ENCODE measurements at places on chromosomes 1 and 21. TPM values are rescaled to one million over a fixed set of nuclear protein-coding genes. Genes with fewer than 3 reads are reported as not detected.

GRCh38 chr1:3762873-3763228, 9.7 kb upstream of the SMIM1 start:
- no peak for DNase-seq
- H3K4me1 ChIP-seq = no peaks in the 10 kb centered on the region
- peaks cover 13% of the 10 kb centered on the region for H3K27me3 ChIP-seq

GRCh38 chr1:198906739-198907422, 268.0 kb downstream of the PTPRC start:
- no peak overlapping the region for H3K4me3 ChIP-seq
- no peaks in the 10 kb centered on the region for H3K36me3 ChIP-seq
- no peaks in the 10 kb centered on the region for H3K27me3 ChIP-seq
- no peak for DNase-seq
- no peak overlapping the region for H3K27ac ChIP-seq

DNA sequence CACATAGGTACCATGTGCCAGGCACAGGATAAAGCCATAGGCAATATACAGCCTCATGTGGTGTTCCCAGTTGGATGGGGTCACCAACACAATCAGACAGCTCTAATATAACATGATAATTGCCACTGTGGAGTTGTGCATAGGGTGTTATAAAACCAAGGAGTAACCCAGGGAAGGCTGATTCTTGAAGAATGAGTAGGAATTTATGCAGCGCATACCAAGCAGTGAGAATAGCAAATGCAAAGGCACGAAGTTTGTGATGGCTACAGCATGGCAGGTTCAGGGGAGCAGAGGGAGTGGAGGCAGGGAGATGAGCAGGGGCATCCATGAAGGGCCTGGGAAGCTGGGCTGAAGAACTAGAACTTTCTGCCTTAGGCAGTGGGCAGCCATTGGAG, 20.4 kb upstream of the SLC2A1 start:
- DNase-seq = no peak
- no peaks in the 10 kb centered on the region for H3K27me3 ChIP-seq
- H3K4me1 ChIP-seq = no peaks in the 10 kb centered on the region

The RBM11 gene
- total RNA-seq = 1.6 TPM

- no peak for DNase-seq
- no peaks in the 10 kb centered on the region for H3K4me1 ChIP-seq
- H3K27ac ChIP-seq = no peak overlapping the region
- H3K4me3 ChIP-seq = no peak overlapping the region
Observed at GRCh38 chr1:182679684-182680083, 4.7 kb downstream of the RGS8 start.

The ACKR1 gene
- 3.9 TPM for total RNA-seq

GRCh38 chr1:110951161-110951560, 12.6 kb downstream of the LRIF1 start:
- DNase-seq = no peak
- no peak overlapping the region for H3K27ac ChIP-seq
- H3K36me3 ChIP-seq = no peaks in the 10 kb centered on the region
- H3K27me3 ChIP-seq = no peaks in the 10 kb centered on the region
- no peaks in the 10 kb centered on the region for H3K4me1 ChIP-seq

The LMOD1 gene
- total RNA-seq = 1.3 TPM

DNA sequence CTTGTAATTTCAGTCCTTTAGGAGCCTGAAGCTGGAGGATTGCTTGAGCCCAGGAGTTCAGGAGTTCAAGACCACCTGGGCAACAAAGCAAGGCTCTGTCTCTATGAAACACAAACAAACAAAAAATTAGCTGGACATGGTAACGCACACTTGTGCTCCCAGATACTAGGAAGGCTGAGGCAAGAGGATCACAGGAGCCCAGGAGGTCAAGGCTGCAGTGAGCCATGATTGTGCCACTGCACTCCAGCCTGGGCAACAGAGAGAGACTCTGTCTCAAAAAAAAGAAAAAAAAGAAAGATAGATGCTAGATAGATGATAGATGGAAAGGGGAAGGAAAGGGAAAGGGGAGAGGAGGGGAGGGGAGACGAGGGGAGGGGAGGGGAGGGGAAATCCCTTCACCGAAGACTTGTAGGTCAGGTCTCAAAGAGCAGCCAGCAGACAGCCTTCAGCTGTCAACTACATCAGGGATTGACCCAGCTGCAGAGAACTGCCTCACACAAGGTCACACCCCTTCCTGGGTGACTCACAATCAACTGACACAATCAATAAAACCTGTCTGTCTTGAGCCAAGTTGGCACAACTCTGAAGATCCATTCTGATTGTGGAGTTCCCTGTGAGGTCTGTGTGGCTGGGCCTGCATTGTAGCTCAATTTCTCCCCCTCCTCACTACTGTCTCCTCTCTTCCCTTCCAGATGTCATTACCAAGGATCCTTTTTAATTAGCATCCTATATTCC, 200.6 kb downstream of the RGS7 start:
- peaks cover 13% of the 10 kb centered on the region for H3K4me1 ChIP-seq
- H3K27ac ChIP-seq = peak overlapping the region; percentile 64
- H3K4me3 ChIP-seq = no peak overlapping the region
- H3K27me3 ChIP-seq = no peaks in the 10 kb centered on the region
- H3K36me3 ChIP-seq = no peaks in the 10 kb centered on the region

The KRTAP19-3 gene
- not detected for total RNA-seq

The RORC gene
- 0.06 TPM for total RNA-seq

DNA sequence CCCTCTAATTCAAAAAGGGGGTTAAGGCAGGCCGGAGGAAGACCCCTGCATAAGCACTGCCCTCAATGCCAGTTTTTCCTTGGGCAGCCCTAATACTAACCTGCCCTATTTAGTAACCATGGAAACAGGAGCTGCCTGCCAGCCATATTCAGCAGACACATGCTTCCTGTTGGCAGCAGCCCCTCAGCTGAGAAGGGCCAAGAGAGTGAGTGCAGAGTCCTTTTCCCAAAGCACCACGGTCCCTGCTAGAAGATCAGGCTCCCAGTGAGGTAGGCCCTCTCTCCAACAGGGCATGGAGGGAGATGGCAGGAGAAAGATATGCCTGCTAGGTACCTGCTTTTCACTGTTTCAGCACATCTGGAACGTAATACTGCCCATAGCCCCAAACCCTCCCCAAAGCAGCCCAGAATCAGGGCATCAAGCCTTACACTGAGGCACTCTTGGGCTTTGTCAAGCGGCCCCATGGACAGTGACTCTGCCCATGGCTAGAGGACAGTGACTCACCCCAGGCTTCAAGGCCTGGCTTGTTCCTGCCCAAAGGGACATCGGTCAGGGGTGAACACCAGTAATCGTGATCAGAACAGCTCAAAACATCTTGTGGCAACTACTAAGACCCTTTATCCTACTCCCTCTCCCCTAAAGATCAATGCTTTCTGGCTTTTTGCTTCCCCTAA, 64.5 kb downstream of the BCAR3 start:
- H3K27ac ChIP-seq = peak overlapping the region; percentile 49
- H3K36me3 ChIP-seq = no peaks in the 10 kb centered on the region
- H3K27me3 ChIP-seq = no peaks in the 10 kb centered on the region

GRCh38 chr1:167446966-167447365, 71.4 kb downstream of the CD247 start:
- DNase-seq = no peak
- no peaks in the 10 kb centered on the region for H3K27me3 ChIP-seq
- H3K4me1 ChIP-seq = no peaks in the 10 kb centered on the region
- no peak overlapping the region for H3K4me3 ChIP-seq
- no peaks in the 10 kb centered on the region for H3K36me3 ChIP-seq

DNA sequence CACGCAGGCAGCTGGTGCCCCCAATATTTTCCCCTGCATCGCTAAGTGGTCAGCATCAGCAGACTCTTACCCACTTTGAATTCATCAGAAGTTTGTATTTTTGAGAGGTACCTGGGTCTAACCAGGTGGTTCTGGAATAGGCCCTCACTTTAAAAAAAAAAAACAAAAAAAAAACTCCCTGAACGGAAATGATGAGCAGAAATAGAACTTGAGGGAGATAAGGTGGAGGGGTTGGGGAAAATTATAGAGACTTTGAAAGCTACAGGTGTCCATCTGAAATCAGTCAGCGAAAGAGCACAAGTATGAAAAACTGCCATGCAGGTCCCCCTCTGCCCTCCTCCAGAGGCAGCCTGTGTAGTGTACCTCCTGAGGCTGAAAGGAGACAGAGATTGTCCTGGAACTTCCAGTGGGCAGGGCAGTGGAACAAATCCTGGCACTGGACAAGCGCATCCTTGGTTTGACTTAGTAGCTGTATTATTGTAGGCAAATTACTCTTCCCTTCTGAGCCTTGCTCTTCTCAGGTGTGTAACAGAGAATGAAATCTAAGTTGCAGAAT, 1.2 kb downstream of the SLAMF7 start:
- no peaks in the 10 kb centered on the region for H3K27me3 ChIP-seq
- H3K4me1 ChIP-seq = no peaks in the 10 kb centered on the region
- DNase-seq = no peak
- H3K4me3 ChIP-seq = no peak overlapping the region
- no peaks in the 10 kb centered on the region for H3K36me3 ChIP-seq

GRCh38 chr1:36523850-36524249, 41.1 kb upstream of the CSF3R start:
- DNase-seq = no peak
- no peaks in the 10 kb centered on the region for H3K36me3 ChIP-seq
- no peak overlapping the region for H3K4me3 ChIP-seq
- H3K27me3 ChIP-seq = no peaks in the 10 kb centered on the region

Data from adrenal gland (tissue), 19 donors.